ENCODE measurements at places on chromosomes 11 and 22.

- H3K4me1 ChIP-seq: no peaks in the 10 kb centered on the region
- H3K36me3 ChIP-seq: no peaks in the 10 kb centered on the region
- no peak overlapping the region for H3K27ac ChIP-seq
- no peaks in the 10 kb centered on the region for H3K27me3 ChIP-seq
- no peak overlapping the region for H3K4me3 ChIP-seq
- DNase-seq: no peak
Observed at GRCh38 chr11:77418155-77418970, 55.5 kb downstream of the PAK1 start.

DNA sequence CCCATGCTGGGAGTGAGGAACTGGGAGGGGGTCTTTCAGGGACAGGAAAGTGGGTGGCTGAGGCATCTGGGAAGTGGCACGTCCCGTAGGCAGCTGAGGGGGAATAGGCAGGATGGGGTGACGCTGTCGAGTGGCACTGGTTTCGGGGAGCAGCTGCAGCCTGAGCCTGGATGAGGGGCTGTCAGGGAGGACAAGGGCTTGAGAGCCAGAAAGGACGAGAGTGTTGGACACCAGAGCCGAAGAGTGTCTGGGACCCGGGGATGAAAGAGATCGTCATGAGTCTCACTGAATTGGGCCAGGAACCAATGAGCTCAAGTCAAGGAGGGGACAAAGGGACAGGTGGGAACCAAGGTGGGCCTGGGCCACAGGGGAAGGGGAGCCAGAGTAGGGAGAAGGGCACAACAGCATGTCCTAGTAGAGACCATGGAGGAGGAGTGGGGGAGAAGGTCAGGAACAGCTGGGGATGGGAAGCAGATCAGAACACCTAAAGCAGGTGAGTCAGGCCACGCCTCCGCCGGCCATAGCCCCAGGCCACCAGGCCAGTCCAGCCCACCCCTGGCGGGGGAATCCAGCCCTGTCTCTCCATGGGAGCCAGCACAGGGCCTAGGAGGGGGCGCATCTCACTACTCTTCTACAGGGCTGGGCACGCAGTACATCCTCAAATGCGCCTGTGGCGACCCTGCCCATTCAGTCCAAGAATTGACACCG lies 4.2 kb downstream of the RAB3IL1 start:
- peaks cover 15% of the 10 kb centered on the region for H3K4me1 ChIP-seq
- H3K36me3 ChIP-seq: no peaks in the 10 kb centered on the region
- no peak overlapping the region for H3K27ac ChIP-seq
- no peak for DNase-seq
- H3K27me3 ChIP-seq: no peaks in the 10 kb centered on the region
- H3K4me3 ChIP-seq: no peak overlapping the region

DNA sequence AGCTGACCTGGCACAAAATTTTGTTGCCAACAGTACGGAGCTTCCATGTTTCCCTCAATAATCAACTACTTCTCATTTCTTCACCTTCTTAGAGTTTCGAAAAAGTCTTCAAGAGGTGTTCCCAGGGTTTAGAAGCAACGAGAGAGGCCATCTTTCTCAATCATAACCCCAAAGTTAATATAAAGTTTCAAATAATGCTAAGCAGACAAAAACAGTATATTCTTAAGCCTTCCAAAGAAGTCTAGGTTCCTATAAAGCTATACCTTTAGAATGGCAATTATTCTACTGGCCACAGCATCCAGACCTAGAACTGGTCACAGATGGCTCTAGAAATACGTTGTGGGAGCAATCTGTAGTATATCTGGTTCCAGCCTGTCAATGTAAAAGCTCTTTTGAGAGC lies 16.9 kb downstream of the DDX6 start:
- peaks cover 50% of the 10 kb centered on the region for H3K36me3 ChIP-seq
- H3K4me1 ChIP-seq: peaks cover 5% of the 10 kb centered on the region
- no peak overlapping the region for H3K4me3 ChIP-seq

GRCh38 chr11:3796801-3797328 lies 489 bp downstream of the NUP98 start:
- H3K27me3 ChIP-seq: no peaks in the 10 kb centered on the region
- H3K27ac ChIP-seq: peak overlapping the region; percentile 97
- H3K36me3 ChIP-seq: peaks cover 13% of the 10 kb centered on the region
- peak overlapping the region; percentile 41 for H3K4me3 ChIP-seq

DNA sequence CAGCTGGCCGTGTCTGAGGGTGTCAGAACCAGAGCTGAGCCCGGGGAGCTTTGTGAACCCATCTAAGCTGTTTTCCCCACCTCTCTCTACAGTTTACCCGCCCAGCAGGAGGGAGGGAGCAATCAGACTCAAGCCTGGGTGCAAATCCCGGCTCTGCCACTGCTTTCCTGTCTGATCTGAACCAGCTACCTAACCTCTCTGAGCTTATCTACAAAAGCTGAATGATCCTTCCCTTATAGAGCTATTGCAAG lies 252 bp downstream of the APOL2 start:
- no peaks in the 10 kb centered on the region for H3K4me1 ChIP-seq
- H3K36me3 ChIP-seq: no peaks in the 10 kb centered on the region
- no peak for DNase-seq
- peak overlapping the region; percentile 64 for H3K27ac ChIP-seq
- peak overlapping the region; percentile 23 for H3K4me3 ChIP-seq

DNA sequence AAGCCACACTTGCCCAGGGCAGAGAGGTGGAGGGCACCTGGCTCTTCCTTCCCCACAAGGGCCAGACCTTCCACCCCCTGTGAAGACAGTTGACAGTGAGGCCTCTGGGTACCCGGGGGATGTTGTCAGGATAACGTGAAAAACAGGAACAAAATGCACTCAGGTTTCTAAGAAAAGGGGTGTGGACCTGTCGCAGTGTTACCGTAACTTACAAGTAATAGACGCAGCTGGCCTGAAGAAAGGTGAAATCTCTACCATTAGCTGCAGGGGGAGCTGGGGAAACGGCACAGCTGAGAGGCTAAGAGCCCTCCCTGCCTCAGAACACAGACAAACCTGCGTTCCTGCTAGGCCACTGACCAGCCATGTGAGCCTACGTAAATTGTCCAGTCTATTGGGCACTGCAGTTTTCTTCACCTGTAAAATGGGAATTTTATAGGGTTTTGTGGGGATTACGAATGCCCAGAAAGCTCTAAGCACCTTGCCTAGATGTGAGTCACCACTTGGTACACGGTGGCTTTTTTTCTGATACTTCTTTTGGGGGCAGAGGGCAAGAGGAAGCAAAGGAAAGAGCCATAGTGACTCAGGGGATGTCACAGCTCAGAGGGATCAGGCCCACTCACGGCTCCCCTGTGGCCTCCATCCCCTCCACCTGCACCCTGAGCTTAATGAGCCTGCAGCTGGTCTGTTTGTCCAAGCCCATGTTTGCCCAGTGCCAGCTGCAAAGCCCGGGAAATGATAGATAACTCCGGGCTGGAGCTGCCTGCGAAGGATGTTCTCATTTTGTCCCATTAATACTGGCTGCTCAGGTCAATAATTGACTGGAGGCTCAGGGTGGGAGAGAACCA lies 18.4 kb upstream of the CABP7 start:
- H3K27me3 ChIP-seq: peaks cover 26% of the 10 kb centered on the region
- DNase-seq: peak; percentile 39
- H3K27ac ChIP-seq: no peak overlapping the region

DNA sequence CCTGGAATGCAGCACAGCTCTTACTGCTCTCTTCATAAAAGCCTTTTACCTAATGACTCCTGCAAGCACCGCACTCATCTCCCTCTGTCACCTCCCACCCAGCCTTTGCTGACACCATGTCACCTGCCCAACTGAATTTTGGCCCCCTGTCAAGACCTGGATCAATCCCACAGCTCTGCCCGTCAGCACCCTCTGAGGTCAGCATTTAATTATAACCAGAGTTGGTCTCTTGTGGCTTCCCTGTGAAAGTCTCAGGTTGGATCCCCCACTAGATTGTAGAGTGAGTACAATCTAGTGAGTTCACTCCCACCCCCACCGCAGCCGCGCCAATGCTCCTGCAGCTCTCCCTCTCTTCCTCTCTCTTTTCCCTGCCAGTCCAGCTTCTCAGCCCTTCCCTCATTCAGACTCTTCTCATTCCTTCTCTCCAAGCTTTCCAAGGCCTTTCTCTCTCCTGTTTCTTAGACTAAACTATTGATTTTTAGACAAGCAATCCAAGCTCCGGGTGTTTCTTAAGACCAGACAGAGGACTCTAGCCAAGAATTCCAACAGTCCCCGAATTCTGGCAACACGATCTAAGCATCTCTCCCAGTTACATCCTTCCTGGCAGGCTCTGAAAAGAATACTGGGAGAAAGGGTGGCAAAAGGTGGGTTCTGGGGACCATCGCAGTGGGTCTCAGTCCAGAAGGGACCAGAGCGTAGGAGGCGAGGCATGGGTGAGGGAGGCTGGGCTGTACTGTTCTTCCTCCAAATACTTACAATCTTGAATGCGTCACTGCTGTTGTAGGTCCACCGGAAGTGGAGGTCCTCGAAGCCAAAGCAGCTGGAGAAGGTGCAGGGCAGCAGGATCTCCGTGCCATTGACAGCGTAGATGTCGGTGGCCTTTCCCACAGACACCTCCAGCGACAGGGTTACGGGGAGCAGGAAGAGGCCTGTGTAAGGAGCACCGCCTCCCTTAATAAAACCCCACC lies 8.0 kb downstream of the SCN4B start:
- H3K36me3 ChIP-seq: no peaks in the 10 kb centered on the region
- DNase-seq: no peak
- H3K27ac ChIP-seq: no peak overlapping the region
- no peaks in the 10 kb centered on the region for H3K4me1 ChIP-seq
- no peak overlapping the region for H3K4me3 ChIP-seq

DNA sequence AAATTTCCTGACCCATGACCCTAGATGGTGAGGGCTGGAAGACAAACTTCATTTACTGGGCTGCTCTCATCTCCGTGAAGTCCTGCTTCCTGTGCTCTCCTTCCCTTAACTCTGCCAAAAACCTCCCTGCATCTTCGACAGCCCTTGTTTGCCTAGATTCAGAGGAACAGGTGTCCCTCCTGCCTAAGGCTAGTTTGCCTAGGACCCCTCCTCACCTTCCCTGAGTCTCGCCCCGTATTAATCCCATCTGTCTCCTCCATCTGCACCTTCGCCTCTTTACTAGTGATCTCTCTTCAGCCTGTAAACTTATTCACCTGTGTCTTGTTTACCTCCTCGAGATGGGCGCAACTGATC lies 33.1 kb downstream of the EIF3F start:
- DNase-seq: no peak
- H3K4me1 ChIP-seq: no peaks in the 10 kb centered on the region
- H3K36me3 ChIP-seq: no peaks in the 10 kb centered on the region
- H3K27ac ChIP-seq: no peak overlapping the region
- H3K27me3 ChIP-seq: peaks cover 86% of the 10 kb centered on the region

DNA sequence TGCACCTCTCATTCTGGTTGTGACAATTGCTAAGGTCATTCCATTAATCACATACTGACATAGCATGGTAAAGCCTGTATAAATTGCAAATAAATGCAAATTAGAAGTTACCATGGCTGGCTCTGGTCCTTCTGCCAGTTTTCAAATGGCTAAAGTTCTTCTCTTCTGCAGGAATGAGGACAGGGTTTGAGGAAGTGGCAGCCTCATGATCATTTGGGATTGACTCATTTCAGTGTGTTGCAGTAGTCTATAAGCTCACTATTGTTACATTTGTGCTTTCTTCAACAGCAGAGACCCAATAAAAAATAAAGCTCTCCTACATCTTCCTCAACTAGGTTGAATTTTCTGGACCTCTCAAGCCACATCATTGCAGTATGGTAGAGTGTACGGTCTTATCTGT lies 60.3 kb downstream of the NECTIN1 start:
- peaks cover 4% of the 10 kb centered on the region for H3K4me1 ChIP-seq
- H3K27ac ChIP-seq: no peak overlapping the region
- no peaks in the 10 kb centered on the region for H3K27me3 ChIP-seq
- DNase-seq: no peak
- H3K36me3 ChIP-seq: no peaks in the 10 kb centered on the region

GRCh38 chr22:48053486-48053885 lies 1291.0 kb downstream of the TBC1D22A start:
- H3K4me1 ChIP-seq: no peaks in the 10 kb centered on the region
- no peaks in the 10 kb centered on the region for H3K36me3 ChIP-seq
- H3K27me3 ChIP-seq: no peaks in the 10 kb centered on the region

GRCh38 chr11:1382831-1383607 lies 6.7 kb upstream of the BRSK2 start:
- H3K27me3 ChIP-seq: peaks cover 14% of the 10 kb centered on the region
- peak overlapping the region; percentile 34 for H3K4me3 ChIP-seq
- no peaks in the 10 kb centered on the region for H3K36me3 ChIP-seq
- peak; percentile 76 for DNase-seq
- no peak overlapping the region for H3K27ac ChIP-seq

GRCh38 chr11:108012139-108012725 lies 3.5 kb downstream of the CUL5 start:
- no peaks in the 10 kb centered on the region for H3K36me3 ChIP-seq
- H3K27ac ChIP-seq: no peak overlapping the region
- no peak for DNase-seq
- no peak overlapping the region for H3K4me3 ChIP-seq
- no peaks in the 10 kb centered on the region for H3K27me3 ChIP-seq

DNA sequence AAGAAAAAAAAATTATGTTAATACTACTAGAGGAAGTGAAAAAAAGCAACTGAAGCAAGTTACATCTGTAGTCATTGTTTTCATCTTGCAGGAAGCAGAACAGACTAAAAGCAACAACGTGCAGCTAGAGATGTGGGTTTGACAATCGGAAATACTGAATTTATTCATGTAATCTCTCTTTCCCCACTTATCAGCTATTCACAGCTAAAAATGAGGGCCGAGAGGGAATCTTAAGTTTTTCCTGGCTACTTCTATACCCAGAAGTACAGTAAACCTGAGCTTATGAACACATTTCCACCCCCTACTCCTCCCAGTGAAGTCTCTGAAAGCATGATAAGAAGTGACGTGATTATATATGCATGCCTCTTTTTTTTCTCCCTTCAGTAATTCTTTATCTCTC lies 116.5 kb downstream of the SPON1 start:
- peaks cover 21% of the 10 kb centered on the region for H3K4me1 ChIP-seq
- no peaks in the 10 kb centered on the region for H3K36me3 ChIP-seq
- H3K27me3 ChIP-seq: peaks cover 3% of the 10 kb centered on the region
- no peak overlapping the region for H3K4me3 ChIP-seq

- H3K27ac ChIP-seq: no peak overlapping the region
- H3K27me3 ChIP-seq: no peaks in the 10 kb centered on the region
Observed at GRCh38 chr11:70727899-70728620, 329.7 kb downstream of the CTTN start.

DNA sequence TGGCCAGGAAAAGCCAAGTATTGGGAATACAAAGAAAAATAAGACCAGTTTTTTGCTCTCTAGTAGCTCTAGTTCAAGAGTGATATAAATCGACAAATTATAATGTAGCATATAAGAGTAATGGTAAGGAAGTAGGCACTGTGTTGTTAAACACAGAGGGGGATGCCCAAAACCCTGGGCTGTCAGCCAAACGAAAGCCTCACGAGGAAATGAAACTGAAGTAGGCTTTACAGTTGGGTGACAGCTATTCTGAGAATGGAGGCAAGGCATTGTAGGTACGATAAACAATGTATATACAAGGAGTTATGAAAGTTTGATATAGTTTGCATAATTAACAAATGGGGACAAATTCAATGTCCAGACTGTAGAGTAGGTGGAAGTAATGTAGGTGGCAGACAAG lies 176.4 kb downstream of the FAM181B start:
- DNase-seq: no peak
- H3K27me3 ChIP-seq: no peaks in the 10 kb centered on the region
- no peaks in the 10 kb centered on the region for H3K36me3 ChIP-seq
- H3K4me3 ChIP-seq: no peak overlapping the region
